ENCODE measurements at places on chromosomes 16 and 17. TPM values are rescaled to one million over a fixed set of nuclear protein-coding genes. Genes with fewer than 3 reads are reported as not detected.

The CRISPLD2 gene
- total RNA-seq = 0.61 TPM

The AATK gene
- 5.2 TPM for total RNA-seq

The PRCD gene
- total RNA-seq = not detected

The EVPL gene
- total RNA-seq = under 0.01 TPM

The WNT9B gene
- total RNA-seq = not detected

The PRKCB gene
- total RNA-seq = not detected

The KRTAP2-2 gene
- total RNA-seq = not detected

The LRRC37A gene
- total RNA-seq = 1.1 TPM

The DRC3 gene
- 0.97 TPM for total RNA-seq

The TNFRSF17 gene
- total RNA-seq = not detected

The CES1 gene
- total RNA-seq = not detected

The CNTNAP4 gene
- not detected for total RNA-seq

The MARCHF10 gene
- under 0.01 TPM for total RNA-seq

The CACNG3 gene
- not detected for total RNA-seq

The LGALS9B gene
- not detected for total RNA-seq

Measured in epithelial cell of umbilical artery (primary cell).